ENCODE measurements at places on chromosomes 11 and 22. TPM values are rescaled to one million over a fixed set of nuclear protein-coding genes. Genes with fewer than 3 reads are reported as not detected.

The WNT11 gene
- 3.2 TPM for total RNA-seq

The TAF6L gene
- 40.8 TPM for total RNA-seq

The RNASEH2C gene
- 55.6 TPM for total RNA-seq

The KCNQ1OT1 gene
- total RNA-seq = 3.9 TPM

- peaks cover 60% of the 10 kb centered on the region for H3K27me3 ChIP-seq
- no peak for DNase-seq
- no peaks in the 10 kb centered on the region for H3K4me1 ChIP-seq
- no peak overlapping the region for H3K27ac ChIP-seq
- H3K36me3 ChIP-seq = no peaks in the 10 kb centered on the region
Observed at GRCh38 chr11:123407130-123407995, 22.7 kb upstream of the GRAMD1B start.

- no peaks in the 10 kb centered on the region for H3K36me3 ChIP-seq
- no peak overlapping the region for H3K27ac ChIP-seq
- H3K4me3 ChIP-seq = no peak overlapping the region
- no peaks in the 10 kb centered on the region for H3K27me3 ChIP-seq
Observed at GRCh38 chr11:6654281-6655019, 1.2 kb downstream of the DCHS1 start.

DNA sequence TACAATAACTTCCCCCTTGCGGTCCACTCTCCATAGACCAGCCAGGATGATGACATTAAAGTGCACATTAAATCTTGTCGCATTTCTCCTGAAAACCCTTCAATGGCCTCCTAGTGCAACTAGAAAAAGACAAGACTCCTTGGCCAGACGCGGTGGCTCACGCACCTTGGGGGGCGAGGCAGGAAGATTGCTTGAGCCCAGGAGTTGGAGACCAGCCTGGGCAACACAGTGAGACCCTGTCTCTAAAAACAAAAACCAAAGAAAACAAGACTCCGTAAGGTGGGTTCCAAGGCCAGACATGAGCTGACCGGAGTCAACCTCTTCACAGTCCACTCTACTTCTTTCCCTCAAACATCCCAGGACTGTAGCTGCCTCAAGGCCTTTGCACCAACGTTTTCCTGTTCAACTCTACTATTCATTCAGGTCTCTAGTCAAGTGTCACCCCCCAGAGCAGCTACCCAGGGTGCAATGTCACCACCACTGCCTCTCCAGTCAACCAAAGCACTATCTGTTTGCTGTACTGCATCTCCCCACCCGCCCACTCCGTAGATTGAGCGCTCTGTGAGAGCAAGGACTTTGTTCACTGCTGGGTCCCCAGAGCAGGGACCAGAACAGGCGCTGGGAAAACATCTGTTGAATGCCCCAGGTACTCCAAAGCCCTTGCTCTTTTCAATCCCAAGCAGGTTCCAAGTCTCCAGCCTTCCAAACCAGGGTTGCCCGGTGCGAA, 739 bp downstream of the ZMAT5 start:
- DNase-seq = no peak
- H3K27me3 ChIP-seq = no peaks in the 10 kb centered on the region
- peaks cover 27% of the 10 kb centered on the region for H3K4me1 ChIP-seq
- peak overlapping the region; percentile 96 for H3K27ac ChIP-seq

DNA sequence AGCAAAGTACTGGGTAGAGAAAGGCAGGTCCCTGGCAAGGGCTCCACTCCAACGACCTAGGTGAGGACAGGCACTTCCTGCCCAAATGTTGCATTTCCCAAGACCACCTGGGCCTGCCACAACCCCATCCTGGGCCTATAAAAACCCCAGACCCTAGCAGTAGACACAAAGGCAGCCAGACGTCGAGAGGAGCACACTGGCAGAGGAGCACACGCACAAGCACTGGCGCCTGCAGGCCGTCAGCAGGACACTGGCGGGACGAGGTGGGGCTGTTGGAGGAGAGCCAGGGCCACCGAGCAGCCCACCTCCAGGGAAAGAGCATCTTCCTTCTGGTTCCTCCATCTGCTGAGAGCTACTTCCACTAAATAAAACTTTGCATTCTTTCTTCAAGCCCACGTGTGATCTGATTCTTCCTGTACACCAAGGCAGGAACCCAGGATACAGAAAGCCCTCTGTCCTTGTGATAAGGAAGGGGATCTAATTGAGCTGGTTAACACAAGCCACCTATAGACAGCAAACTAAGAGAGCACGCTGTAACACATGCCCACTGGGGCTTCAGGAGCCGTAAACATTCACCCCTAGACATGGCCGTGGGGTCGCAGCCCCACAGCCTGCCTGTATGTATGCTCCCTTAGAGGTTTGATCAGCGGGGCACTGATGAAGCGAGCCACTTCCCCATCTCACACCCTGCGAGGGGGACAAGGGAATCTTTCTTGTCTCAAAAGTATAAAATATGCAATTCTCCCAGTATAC, 89.7 kb upstream of the MTMR2 start:
- H3K36me3 ChIP-seq = no peaks in the 10 kb centered on the region
- no peaks in the 10 kb centered on the region for H3K27me3 ChIP-seq
- peak overlapping the region; percentile 2 for H3K27ac ChIP-seq
- peaks cover 31% of the 10 kb centered on the region for H3K4me1 ChIP-seq

The VSTM5 gene
- not detected for total RNA-seq

- no peaks in the 10 kb centered on the region for H3K4me1 ChIP-seq
- DNase-seq = no peak
- peaks cover 10% of the 10 kb centered on the region for H3K27me3 ChIP-seq
- H3K27ac ChIP-seq = no peak overlapping the region
Observed at GRCh38 chr22:26236991-26237390, 67.7 kb downstream of the SEZ6L start.

- no peaks in the 10 kb centered on the region for H3K36me3 ChIP-seq
- peak overlapping the region; percentile 72 for H3K4me3 ChIP-seq
- no peaks in the 10 kb centered on the region for H3K27me3 ChIP-seq
- DNase-seq = peak; percentile 92
- H3K4me1 ChIP-seq = peaks cover 52% of the 10 kb centered on the region
Observed at GRCh38 chr11:67265633-67266448, 432 bp upstream of the GRK2 start.

DNA sequence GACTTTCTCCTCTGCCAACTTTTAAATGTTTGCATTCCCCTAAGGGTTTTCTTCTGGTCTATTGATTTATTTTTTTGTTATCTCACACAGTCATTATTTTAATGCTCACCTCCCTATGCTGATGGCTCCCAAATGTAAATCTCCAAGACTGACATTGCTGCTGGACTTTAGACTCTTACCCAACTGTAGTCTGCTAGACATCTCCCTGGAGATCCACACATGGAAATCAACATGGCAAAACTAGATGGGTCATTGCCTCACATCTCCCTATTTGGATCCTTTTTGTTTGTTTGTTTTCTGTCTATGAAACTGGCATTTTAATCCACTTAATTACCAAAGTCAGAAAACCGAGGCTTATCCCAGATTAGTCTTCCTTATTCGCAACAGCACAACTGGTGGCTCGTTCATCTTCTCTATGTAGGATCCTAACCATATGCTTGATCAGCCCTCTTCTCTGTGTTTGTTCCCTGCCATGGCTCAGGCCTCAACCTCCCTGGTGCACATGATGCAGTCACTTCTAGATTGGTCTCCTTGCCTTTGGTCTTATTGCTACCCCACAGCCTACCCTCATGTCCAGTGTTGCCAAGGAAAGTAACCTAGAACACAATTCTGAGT, 37.3 kb downstream of the SC5D start:
- H3K27ac ChIP-seq = no peak overlapping the region
- no peaks in the 10 kb centered on the region for H3K4me1 ChIP-seq
- H3K27me3 ChIP-seq = peaks cover 31% of the 10 kb centered on the region
- H3K4me3 ChIP-seq = no peak overlapping the region
- DNase-seq = no peak

DNA sequence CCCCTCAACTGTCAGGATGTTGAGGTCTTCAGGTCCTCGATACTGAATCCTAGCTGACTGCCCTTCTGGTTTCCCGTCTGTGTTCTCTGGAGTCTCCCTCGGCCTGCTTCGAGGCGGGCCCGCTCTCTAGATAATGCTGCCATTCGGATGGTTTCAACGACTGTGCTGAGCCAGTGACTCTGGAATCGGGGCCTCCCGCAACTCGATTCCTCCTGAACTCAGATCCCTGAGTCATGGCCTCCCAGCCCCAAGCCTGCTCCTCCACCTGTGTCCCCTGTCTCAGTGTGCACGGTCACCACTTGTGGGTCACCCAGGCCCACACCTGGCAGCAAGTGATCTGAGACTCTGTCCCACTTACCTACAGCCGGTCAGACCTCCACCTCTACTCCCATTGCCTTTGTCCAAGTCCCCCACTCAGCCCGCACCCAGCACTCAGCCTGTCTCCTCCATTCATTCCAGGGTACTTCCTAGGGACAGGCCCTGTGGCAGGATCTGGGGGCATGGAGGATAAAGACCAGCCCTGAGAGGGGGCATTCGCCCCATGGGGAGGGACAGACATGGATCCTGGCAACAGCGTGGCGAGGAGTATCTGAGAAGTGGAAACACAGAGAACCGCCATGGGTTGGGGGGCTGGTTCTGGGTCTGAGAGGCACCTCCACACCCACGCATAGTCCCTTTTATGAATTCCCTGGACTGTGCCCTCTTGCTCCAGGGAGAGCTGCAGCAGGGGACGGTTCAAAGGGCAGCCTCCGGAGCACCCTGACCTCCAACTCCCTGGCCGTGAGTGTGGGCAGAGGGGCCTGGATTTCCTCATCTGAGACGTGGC, 14.3 kb downstream of the MPST start:
- H3K27me3 ChIP-seq = peaks cover 18% of the 10 kb centered on the region
- H3K36me3 ChIP-seq = peaks cover 2% of the 10 kb centered on the region
- H3K4me1 ChIP-seq = no peaks in the 10 kb centered on the region
- no peak overlapping the region for H3K4me3 ChIP-seq
- H3K27ac ChIP-seq = no peak overlapping the region

DNA sequence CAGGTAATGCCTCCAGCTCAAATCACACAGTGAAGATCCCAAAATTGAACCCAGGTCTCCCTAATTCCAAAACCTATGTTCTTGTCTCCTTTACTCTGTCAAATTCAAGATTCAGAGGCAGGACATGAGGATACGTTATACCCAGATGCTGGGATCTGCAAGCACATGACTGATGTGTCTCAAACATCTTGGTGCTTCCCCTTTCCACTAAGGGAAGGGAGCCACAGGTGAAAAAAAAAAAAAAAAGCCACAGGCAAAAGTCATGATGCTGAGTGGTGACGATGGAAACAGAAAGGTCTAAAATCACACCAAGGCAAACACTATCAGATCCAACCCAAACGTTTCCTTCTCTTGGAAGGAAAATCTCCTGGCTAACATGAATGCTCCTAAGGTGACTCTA, 24.0 kb downstream of the ABTB2 start:
- DNase-seq = no peak
- H3K27me3 ChIP-seq = peaks cover 39% of the 10 kb centered on the region
- peaks cover 20% of the 10 kb centered on the region for H3K4me1 ChIP-seq
- H3K4me3 ChIP-seq = no peak overlapping the region
- H3K36me3 ChIP-seq = no peaks in the 10 kb centered on the region

The PIH1D2 gene
- total RNA-seq = 2.3 TPM

DNA sequence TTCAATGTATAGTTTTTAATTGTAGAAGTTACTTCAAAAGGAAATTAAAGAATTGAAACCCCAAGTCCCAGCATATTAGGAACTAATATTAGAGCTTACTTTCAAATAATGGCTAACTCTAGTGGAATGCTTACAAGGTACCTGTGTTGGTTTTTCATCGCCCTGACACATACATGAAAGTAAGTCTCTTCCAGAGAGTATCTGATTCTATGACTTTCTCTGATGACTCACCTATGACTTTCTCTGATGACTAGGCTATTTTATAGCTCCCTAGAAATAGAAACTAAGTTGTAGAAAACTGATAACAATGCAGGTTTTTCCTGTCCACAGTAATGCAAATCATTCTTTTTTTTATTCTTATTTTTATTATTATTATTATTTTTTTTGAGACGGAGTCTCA, 33.6 kb upstream of the MMP7 start:
- H3K4me3 ChIP-seq = no peak overlapping the region
- no peak overlapping the region for H3K27ac ChIP-seq
- H3K27me3 ChIP-seq = no peaks in the 10 kb centered on the region
- no peaks in the 10 kb centered on the region for H3K36me3 ChIP-seq
- DNase-seq = no peak

DNA sequence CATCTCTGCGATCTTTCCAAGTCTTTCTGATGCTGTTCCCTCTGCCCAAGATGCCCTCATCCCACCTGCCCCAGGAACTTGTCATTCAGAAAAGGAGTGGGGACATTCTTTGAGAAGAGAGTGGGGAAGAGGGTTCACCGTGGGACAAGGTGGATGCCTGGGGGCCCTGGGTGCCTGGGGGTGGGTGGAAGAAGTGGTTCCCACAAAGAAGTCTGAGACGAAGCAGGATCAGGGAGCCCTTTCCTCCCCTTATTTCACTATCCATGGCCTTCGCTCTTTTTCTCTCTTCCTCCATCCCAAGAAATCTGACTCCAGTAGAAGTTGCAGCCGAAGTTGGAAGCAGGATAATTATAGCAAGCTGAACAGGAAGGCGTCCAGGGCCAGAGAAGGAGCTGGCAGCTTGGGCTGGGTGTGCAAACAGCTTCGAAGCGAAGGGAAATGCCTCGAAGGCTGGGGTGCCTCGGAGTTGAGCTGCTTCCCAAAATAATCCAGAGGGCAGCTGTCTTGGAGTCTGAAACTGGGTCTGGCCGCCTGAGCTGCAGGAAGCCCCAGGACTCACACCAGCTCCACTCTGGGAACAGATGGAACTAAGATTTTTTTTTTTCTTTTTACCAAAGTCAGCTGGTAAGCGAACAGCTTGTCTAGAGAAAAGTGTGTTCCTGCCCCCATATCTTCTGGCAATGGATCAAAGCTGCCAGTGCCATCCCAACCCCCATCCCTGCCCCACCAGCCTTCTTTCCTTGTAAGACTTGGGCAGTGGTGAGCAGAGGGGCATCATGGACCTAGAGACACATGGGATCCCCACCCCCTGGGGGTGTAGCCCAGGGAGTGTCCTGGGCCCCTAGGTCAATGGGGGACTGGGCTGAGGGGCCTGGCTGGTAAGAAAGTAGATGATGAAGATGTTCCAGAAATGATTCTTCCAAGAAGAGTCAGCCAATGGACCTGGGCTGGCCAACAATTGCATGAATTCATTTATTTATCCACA, 31.5 kb downstream of the PARVG start:
- peaks cover 3% of the 10 kb centered on the region for H3K36me3 ChIP-seq
- peak; percentile 68 for DNase-seq
- no peak overlapping the region for H3K4me3 ChIP-seq
- peaks cover 6% of the 10 kb centered on the region for H3K4me1 ChIP-seq
- peaks cover 32% of the 10 kb centered on the region for H3K27me3 ChIP-seq

- peak overlapping the region; percentile 75 for H3K27ac ChIP-seq
- peaks cover 57% of the 10 kb centered on the region for H3K4me1 ChIP-seq
Observed at GRCh38 chr11:117217141-117218084, 14.5 kb downstream of the PCSK7 start.

DNA sequence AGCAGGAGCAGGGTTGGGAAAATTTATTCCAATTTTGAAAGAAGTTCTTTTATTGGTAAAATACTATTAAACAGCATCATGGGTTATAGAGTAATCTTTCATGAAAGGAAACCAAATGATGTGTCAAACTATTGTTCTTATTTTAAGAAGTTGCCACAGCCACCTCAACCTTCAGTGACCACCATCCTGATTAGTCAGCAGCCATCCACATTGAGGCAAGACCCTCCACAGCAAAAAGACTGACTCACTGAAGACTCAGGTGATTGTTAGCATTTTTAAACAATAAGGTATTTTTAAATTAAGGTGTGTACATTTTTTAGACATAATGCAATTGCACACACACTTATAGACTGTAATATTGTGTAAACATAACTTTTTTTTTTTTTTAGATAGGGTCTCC, 3.7 kb upstream of the HEPHL1 start:
- H3K27me3 ChIP-seq = no peaks in the 10 kb centered on the region
- DNase-seq = no peak
- no peaks in the 10 kb centered on the region for H3K4me1 ChIP-seq
- no peaks in the 10 kb centered on the region for H3K36me3 ChIP-seq
- H3K27ac ChIP-seq = no peak overlapping the region

- peaks cover 14% of the 10 kb centered on the region for H3K36me3 ChIP-seq
- no peaks in the 10 kb centered on the region for H3K27me3 ChIP-seq
- H3K4me3 ChIP-seq = no peak overlapping the region
- H3K27ac ChIP-seq = no peak overlapping the region
- peaks cover 2% of the 10 kb centered on the region for H3K4me1 ChIP-seq
Observed at GRCh38 chr11:95849087-95849825, 59.0 kb downstream of the CEP57 start.
